ENCODE measurements at places on chromosomes 2 and 18. TPM values are rescaled to one million over a fixed set of nuclear protein-coding genes. Genes with fewer than 3 reads are reported as not detected.

DNA sequence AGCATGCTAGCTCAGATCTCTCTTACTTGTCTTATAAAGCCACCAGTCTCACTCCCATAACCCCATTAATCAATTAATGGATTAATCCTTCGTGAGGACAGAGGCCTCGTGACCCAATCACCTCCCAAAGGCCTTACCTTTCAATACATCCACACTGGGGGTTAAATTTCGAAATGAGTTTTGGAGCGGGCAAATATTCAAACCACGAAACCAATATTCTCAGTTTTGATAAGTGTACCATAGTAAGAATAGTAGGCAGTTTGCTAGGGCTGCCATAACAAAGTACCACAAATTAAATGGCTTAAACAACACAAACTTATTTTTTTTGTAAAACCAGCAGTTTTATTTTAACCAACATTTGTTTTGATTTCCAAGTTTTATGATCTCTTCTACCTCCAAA, 15.2 kb downstream of the HIBCH start:
- no peak for DNase-seq
- no peaks in the 10 kb centered on the region for H3K27me3 ChIP-seq
- no peak overlapping the region for H3K27ac ChIP-seq
- H3K4me1 ChIP-seq: no peaks in the 10 kb centered on the region

- no peak for DNase-seq
- no peaks in the 10 kb centered on the region for H3K4me1 ChIP-seq
- H3K27ac ChIP-seq: no peak overlapping the region
- no peaks in the 10 kb centered on the region for H3K27me3 ChIP-seq
Observed at GRCh38 chr2:65604246-65604645, 171.8 kb upstream of the SPRED2 start.

GRCh38 chr2:200048421-200048820, 93.0 kb downstream of the MAIP1 start:
- H3K27ac ChIP-seq: no peak overlapping the region
- H3K4me1 ChIP-seq: no peaks in the 10 kb centered on the region
- no peak overlapping the region for H3K4me3 ChIP-seq

GRCh38 chr2:95578539-95578938, 13.3 kb upstream of the TRIM43 start:
- H3K4me3 ChIP-seq: no peak overlapping the region
- no peaks in the 10 kb centered on the region for H3K4me1 ChIP-seq
- no peak overlapping the region for H3K27ac ChIP-seq
- no peak for DNase-seq

GRCh38 chr2:169285531-169286235, 76.7 kb downstream of the LRP2 start:
- H3K4me1 ChIP-seq: no peaks in the 10 kb centered on the region
- H3K27ac ChIP-seq: no peak overlapping the region
- no peak overlapping the region for H3K4me3 ChIP-seq
- no peaks in the 10 kb centered on the region for H3K36me3 ChIP-seq
- no peak for DNase-seq

DNA sequence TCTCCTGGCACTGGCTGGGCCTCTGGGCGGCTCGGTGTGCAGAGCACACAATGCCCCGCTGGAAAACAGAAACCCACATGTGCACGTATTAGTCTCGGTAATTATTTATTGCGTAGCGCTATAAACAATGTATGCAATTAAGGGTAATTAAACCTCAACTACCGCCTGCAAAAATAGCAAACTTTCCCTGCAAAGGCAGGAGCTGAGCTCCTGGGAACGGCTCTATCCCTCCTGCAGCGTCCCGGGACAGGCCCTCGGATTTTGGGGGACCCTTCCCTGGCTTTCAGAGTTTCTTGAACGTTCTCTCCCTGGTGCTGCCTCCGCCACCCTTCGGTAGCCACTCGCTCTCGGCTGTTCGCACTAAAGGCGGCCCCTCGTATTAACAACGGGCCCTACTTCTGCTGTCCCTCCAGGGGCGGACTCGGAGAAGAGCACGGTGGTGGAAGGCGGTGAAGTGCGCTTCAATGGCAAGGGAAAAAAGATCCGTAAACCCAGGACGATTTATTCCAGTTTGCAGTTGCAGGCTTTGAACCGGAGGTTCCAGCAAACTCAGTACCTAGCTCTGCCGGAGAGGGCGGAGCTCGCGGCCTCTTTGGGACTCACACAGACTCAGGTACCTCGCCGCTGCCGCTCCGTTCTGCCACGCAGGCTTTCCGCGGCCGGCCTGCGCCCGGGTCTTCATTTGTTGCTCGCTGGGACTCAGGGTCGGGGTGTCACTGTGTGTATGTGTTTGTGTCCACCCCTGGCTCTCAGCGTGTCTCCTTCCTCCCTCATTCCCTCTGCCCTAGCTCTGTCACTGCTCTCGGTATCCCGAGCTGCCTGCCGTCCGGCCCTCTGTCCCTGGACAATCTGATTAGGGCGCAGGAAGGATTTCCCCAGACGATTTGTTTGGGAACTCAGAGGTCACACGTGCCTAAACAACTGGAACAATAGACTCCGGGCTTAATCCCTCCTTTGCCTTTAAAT, 1.2 kb downstream of the DLX1 start:
- no peak for DNase-seq
- H3K36me3 ChIP-seq: no peaks in the 10 kb centered on the region
- peaks cover 51% of the 10 kb centered on the region for H3K27me3 ChIP-seq
- H3K4me3 ChIP-seq: no peak overlapping the region
- H3K27ac ChIP-seq: no peak overlapping the region

DNA sequence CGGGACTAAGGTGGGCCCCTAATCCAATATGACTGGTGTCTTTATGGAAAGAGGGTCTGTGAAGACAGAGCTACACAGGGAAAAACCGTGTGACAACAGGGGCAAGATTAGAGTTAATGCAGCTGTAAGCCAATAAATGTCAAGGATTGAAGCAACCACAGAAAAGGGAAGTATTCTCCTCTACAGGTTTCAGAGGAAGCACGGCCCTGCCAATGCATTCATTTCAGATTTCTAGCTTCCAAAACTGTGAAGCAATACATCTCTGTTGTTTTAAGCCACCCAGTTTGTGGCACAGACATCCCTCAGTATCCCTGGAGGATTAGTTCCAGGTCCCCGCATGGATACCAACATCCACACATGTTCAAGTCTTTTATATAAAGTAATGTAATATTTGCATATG, 48.8 kb downstream of the SPP2 start:
- H3K27ac ChIP-seq: no peak overlapping the region
- no peaks in the 10 kb centered on the region for H3K27me3 ChIP-seq
- DNase-seq: no peak

- H3K27ac ChIP-seq: no peak overlapping the region
- no peaks in the 10 kb centered on the region for H3K27me3 ChIP-seq
- no peak for DNase-seq
- H3K4me1 ChIP-seq: peaks cover 1% of the 10 kb centered on the region
- no peak overlapping the region for H3K4me3 ChIP-seq
- no peaks in the 10 kb centered on the region for H3K36me3 ChIP-seq
Observed at GRCh38 chr2:44933434-44933951, 8.0 kb upstream of the SIX3 start.

- no peak overlapping the region for H3K27ac ChIP-seq
- no peak overlapping the region for H3K4me3 ChIP-seq
- no peaks in the 10 kb centered on the region for H3K4me1 ChIP-seq
- no peaks in the 10 kb centered on the region for H3K27me3 ChIP-seq
Observed at GRCh38 chr2:215357660-215358059, 45.8 kb downstream of the ATIC start.

DNA sequence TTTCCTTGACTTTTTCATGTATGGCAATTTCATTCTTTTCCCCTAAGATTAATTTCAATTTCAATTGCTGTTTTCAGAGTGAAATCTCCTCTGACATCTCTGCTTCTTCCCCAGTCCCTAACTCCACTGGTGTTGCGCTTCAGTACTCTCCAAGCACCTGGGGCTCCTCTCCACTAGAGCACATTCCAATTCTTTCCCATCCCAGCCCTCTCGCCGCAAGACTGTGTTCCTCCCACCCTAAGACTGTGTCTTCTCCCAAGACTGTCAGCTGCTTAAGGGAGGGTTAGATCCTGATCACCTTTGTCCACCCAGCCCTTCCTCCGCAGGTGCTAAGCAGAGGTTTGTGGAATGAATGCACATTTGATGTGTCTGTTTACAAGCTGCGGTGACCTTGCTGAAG, 255.7 kb upstream of the CCDC68 start:
- no peaks in the 10 kb centered on the region for H3K4me1 ChIP-seq
- no peak overlapping the region for H3K4me3 ChIP-seq
- no peak overlapping the region for H3K27ac ChIP-seq
- H3K36me3 ChIP-seq: no peaks in the 10 kb centered on the region
- no peaks in the 10 kb centered on the region for H3K27me3 ChIP-seq

GRCh38 chr2:85539361-85540132, 579 bp downstream of the MAT2A start:
- no peaks in the 10 kb centered on the region for H3K36me3 ChIP-seq
- peak overlapping the region; percentile 98 for H3K27ac ChIP-seq
- peaks cover 4% of the 10 kb centered on the region for H3K4me1 ChIP-seq
- peak; percentile 84 for DNase-seq
- H3K27me3 ChIP-seq: no peaks in the 10 kb centered on the region

DNA sequence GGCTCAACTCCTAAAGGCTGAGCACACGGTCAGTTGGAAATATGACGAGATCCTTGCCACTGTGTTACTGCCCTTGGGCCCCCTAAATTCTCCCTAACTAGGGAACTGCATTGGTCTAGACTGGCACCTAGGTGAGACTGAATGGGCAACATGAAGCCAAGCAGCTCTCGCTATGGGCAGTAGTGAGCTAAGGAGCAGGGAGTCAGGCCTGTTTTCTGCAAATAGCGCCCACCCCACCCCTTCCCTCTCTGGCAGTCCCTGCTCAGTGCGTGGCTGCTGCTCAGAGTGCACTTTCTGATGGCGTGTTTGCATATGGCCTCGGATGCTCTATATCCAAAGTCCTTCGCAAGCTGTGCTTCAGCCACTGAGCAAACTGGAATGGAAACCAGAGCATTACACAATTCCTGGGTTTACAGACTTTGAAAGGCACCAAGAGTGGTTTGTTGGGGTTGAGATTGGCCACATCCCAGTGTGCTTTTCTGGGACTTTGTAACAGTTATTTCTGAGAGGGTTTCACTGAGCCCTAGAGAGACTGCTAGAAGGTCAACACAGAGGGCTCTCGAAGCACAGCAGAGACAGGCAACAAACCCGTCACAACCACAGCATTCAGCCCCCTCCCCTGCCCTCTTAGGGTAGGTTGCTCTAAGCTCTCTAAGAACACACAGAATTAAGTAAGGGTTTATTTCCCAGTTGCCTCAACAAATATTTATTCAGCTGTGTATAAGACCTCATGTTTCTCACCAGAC, 419.9 kb downstream of the STK39 start:
- H3K27ac ChIP-seq: no peak overlapping the region
- H3K36me3 ChIP-seq: no peaks in the 10 kb centered on the region
- DNase-seq: no peak
- no peaks in the 10 kb centered on the region for H3K27me3 ChIP-seq

DNA sequence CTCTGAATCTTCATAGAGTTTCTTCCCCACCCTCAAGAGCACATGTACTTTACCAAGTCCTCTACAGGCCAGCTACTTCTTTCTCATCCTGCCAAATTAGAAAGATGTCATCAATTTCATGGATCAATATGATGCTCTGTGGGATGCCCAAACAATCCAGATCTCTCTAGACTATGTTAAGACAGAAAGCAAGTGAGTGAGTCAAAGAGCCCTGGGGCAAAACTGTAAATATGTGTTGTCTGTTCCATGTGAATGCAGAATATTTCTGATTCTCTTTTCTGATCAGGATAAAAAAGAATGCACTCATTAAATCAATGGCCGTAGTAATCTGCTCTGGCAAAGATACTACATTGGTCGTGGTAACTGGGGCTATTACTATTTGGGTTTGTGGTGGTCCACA, 53.1 kb upstream of the ROCK2 start:
- H3K27me3 ChIP-seq: no peaks in the 10 kb centered on the region
- no peak overlapping the region for H3K4me3 ChIP-seq
- no peaks in the 10 kb centered on the region for H3K4me1 ChIP-seq
- DNase-seq: no peak
- no peak overlapping the region for H3K27ac ChIP-seq

DNA sequence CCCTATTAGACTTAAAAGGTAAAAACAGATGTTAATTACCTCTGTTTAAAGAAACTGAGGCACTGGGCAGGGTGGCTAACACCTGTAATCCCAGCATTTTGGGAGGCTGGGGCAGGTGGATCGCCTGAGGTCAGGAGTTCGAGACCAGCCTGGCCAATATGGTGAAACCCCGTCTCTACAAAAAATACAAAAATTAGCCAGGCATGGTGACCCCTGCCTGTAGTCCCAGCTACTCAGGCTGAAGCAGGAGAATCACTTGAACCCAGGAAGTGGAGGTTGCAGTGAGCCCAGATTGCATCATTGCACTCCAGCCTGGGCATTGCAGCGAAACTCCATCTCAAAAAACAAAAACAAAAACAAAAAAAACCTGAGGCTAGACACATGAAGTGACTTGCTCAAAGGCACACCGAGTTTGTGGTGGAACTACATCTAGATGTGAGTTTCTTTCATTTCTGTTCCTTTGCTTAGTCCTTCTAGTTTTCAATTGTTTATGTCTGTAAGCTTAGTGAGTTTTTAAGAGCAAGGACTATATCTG, 40.7 kb downstream of the SLC4A1AP start:
- H3K4me3 ChIP-seq: no peak overlapping the region
- no peak for DNase-seq
- no peaks in the 10 kb centered on the region for H3K36me3 ChIP-seq
- H3K27me3 ChIP-seq: no peaks in the 10 kb centered on the region
- H3K4me1 ChIP-seq: peaks cover 20% of the 10 kb centered on the region
- peak overlapping the region; percentile 10 for H3K27ac ChIP-seq

GRCh38 chr18:48569915-48570264, 31.1 kb downstream of the CTIF start:
- H3K27me3 ChIP-seq: no peaks in the 10 kb centered on the region
- no peak for DNase-seq
- no peak overlapping the region for H3K4me3 ChIP-seq

CAPN14 gene
- 0.12 TPM for total RNA-seq

RAD51AP2 gene
- total RNA-seq: 0.10 TPM

ALKAL2 gene
- 57.1 TPM for total RNA-seq

MROH2A gene
- total RNA-seq: not detected

ARID5A gene
- total RNA-seq: 27.9 TPM

MLPH gene
- 36.9 TPM for total RNA-seq
